Mammary epithelial cell (primary cell): ENCODE measurements at places on chromosomes 5 and 9. TPM values are rescaled to one million over a fixed set of nuclear protein-coding genes. Genes with fewer than 3 reads are reported as not detected.

The ARSI gene
- total RNA-seq: 6.0 and 9.2 TPM in 2 replicates

The PCDH12 gene
- total RNA-seq: 0.69 and 1.2 TPM in 2 replicates

The NXNL2 gene
- 0.31 and 0.40 TPM in 2 replicates for total RNA-seq

The FGD3 gene
- total RNA-seq: 0.59 TPM in 1 of 2 replicates, not detected in the other

The OBP2A gene
- not detected in 2 replicates for total RNA-seq

The TMEFF1 gene
- 0.26 and 0.35 TPM in 2 replicates for total RNA-seq

The PCDHB8 gene
- total RNA-seq: 0.16 and 0.40 TPM in 2 replicates

The PCDHA9 gene
- 0.07 and 0.08 TPM in 2 replicates for total RNA-seq

The WDR38 gene
- total RNA-seq: not detected

The NTRK2 gene
- total RNA-seq: 1.5 TPM
